ENCODE measurements at places on chromosomes 16 and 17.

GRCh38 chr17:82283208-82283749 lies 9.8 kb upstream of the CSNK1D start:
- peak; percentile 82 for DNase-seq

DNA sequence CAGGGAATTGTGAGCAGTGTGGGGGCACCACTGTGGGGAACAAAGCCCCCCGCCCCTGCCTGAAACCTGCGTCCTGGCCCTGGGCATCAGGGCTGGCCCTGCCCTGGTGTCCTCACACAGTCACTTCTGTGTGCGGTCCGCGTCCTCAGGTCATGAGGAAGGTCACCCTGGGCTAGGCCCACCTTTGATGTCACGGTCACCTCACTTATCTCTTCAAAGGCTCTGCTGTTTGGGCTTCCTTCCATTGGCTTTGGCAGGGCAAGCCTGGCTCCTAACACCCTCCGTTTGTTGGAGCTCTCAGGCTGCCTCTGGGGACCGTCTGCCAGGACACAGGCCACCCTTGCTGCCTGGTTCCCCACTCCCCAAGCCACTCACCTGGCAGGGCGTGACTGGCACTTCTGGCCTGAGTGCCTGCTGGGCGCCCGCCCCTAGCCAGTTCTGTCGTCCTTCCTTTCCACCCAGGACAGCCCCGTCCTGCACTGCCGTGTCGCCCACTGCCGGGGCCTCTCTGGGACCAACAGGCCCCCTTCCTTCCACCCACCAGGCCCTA lies 8.8 kb downstream of the CENPX start:
- no peak for DNase-seq

GRCh38 chr17:4008441-4009185 lies 44.4 kb upstream of the ATP2A3 start:
- no peak for DNase-seq

- DNase-seq = no peak
Observed at GRCh38 chr16:85994492-85995490, 95.8 kb downstream of the IRF8 start.

All from bronchial epithelial cell (primary cell).